ENCODE measurements at places on chromosomes 2 and 18.

DNA sequence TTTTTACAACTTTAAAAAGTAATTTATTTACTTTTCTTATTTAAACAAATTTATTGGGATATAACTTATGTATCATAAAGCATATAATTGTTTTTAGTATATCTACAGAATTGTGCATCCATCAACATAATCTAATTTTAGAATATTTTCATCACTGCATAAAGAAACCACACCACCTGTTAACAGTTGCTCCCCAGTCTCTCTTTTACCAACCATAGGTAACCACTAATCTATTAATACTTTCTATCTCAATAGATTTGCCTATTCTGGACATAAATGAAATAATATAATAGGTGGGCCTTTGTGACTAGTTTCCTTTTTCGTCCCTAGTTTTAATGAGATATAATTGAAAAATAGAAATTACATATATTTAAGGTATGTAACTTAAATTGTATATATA, 90.6 kb downstream of the ADAM23 start:
- DNase-seq = no peak

GRCh38 chr2:37874470-37874869, 50.6 kb upstream of the RMDN2 start:
- DNase-seq = no peak

- no peak for DNase-seq
Measured at GRCh38 chr2:30371772-30372373, 75.2 kb upstream of the LCLAT1 start.

GRCh38 chr18:10121786-10122515, 208.1 kb downstream of the VAPA start:
- DNase-seq = peak; percentile 62

- no peak for DNase-seq
Measured at GRCh38 chr2:10056439-10056838, 13.1 kb downstream of the KLF11 start.

DNA sequence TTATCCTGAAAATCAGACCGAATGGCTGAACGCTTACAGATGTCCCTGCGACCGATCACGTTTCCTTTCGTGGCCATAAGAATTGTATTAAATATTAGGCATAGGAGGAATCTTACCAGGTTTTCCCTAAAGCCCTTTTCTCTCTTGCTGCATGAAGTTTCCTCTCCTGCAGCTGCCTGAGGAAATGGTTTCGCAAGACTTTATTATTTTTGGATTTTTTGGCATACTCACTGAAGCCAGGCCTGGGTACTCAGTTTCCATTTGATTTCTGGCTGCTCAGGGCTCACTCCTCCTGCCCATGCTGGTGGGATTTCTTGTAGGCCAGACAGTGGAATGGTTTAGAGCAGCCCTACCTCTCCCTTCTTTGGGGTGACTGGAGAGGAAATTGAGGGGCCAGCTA, 114.0 kb downstream of the KLHL29 start:
- DNase-seq = no peak

DNA sequence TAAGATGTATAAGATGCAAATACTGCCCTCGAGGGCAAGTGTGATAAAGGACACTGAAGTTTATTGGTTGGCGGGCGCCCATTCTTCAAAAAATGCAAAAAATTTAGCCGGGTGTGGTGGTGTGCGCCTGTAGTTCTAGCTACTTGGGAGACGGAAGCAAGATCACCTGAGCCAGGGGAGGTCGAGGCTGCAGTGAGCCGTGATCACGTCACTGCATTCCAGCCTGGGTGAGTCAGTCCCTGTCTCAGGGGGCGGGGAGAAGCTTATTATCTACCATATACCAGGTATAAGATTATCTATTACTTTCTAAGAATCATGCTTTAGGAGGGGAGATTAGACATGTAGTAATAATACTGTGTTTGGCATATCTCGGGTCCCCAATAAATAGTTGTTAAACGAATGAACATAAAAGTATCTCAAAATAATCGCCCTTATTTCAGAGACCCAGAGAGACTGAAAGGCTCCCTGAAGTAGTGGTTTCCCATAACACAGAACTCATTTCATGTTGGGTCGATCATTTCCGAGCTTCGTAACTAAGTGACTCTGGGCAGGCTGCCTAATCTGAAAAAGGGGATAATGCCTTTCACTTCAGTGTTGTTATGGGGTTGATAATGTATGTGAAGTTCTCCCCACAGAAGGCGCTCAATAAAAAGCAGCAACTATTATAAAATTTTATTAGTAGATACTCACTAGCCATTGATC, 1.2 kb upstream of the SELENOI start:
- DNase-seq = no peak

- peak; percentile 45 for DNase-seq
Measured at GRCh38 chr2:74566754-74567085, 12.2 kb downstream of the DOK1 start.

GRCh38 chr2:221802089-221802488, 230.0 kb upstream of the EPHA4 start:
- DNase-seq = no peak

DNA sequence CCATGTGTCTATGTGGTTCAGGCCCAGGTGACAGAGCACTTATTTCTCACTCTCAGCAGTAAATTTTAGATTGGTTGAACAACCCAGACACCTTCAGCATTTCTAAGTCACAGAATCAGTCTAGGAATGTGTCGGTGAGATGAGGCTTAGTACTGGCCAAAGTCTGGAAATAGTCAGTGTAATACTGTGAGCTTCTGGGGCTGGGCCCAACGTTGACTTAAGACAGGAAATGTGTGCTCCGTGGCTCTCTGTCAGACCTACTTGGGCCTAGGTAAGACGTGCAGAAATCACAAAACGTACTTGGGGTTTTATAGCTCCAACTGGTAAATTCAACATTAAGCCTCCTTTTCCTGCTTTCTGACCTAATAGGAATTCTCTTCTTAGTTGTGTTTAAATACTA, 160.3 kb upstream of the COL3A1 start:
- DNase-seq = peak; percentile 85

GRCh38 chr2:15307526-15307925, 253.6 kb downstream of the NBAS start:
- DNase-seq = no peak

DNA sequence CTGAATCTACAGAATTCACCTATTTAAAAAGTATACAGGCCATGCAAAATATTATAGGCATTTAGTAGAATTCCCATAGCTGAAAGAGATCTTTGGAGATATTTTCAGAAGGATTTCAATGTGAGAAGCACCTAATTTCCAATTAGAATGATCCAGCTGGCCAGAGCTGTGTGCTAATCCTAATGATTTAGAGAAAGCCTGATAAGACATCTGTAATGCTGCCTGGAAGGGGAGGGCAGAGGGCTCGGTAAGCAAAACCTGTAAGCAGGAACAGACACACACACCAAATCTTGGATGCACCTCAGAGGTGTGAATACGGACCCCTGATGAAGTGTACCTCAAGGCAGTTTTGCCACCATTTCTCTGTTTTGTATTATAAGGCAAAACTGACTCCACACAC, 14.0 kb downstream of the SERTAD2 start:
- DNase-seq = no peak

DNA sequence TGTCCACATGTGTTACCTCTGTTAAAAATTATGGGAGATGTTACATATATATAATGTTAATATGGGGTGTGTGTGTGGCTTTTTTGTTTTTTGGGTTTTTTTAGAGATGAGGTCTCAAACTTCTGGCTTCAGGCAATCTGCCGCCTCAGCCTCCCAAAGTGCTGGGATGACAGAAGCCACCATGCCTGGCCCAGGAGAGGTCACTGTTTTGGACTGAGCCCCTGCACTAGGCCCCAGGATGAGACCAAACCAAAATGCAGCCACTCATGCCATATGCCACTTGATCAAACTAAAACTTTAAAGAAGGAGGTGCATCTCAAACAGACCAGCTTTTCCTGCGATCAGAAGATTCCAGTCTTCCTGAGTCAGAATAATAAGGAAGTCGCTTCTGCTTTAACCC, 2.5 kb downstream of the ADI1 start:
- DNase-seq = no peak

DNA sequence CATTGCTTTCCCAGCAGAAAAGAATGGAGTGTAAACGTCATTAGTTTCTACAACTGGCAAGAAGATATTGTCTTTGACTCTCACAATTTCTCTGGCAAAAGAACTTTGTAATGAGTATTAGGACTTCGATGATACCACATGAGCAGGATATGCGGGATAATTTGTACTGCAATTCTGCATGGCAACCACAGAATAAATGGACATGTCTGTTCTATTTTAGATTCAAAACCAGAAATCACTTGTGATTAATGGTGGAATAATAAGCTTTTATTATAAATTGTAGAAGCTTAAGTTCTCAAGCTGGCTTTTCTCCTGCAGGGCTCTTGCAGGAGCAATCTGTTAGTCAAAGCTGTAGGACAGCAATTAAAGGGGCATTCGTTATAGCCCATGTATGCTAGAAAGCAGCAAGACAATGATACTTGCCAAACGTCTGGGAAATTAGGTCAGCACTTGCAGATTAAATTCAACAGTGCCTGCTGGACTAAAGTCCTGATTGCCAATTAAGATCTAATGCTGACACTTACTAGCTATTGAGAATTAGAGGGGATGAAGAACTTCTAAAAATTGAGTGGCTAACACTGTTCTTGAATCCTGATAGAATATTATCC, 177.9 kb downstream of the PTH2R start:
- no peak for DNase-seq

DNA sequence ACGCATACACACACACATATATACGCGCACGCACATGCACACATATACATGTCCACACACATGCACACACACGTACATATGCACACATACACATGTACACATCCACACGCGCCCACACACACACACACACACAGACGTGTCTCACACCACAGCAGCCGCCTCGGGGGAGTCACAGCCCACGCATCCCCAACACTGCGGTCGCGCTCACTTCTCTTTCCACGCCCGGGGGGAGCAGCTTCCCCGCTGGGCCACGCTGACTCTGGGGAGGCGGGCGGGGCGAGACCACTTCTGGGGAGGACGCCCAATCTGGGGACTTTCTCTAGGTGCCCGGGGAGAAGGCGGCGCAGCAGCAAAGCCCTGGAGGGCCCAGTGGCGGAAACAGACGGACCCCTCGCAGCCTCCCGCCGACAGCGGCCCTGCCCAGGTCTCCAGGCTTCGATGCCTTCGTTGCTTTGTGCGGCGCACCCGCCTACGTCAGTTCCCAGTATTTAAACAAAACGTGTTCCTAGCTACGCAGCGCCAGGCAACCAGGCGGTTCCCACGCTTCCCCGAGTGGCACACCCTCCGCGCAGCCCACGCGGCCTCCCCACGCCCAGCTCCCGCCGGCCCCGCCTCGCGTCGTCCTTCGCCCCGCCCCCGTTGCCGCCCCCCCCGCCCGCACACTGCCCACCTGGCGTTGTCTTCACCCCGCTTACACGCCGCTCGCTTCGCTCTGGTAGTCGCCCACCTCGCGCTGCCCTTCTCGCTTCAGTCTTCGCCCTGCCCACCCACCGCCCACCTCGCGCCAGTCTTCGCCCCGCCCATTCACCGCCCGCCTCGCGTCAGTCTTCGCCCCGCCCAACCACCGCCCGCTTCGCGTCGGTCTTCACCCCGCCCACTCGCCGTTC, 810 bp upstream of the RBFA start:
- DNase-seq = no peak
